ENCODE measurements at places on chromosomes 16 and 17.

GRCh38 chr16:31085411-31085810 is 3.3 kb downstream of the PRSS53 start:
- DNase-seq = no peak

- DNase-seq = no peak
These were observed 109.6 kb downstream of the CNTNAP4 start for GRCh38 chr16:76386784-76387183.

- DNase-seq = no peak
These were observed 38.7 kb upstream of the STH start for GRCh38 chr17:45960311-45960710.

DNA sequence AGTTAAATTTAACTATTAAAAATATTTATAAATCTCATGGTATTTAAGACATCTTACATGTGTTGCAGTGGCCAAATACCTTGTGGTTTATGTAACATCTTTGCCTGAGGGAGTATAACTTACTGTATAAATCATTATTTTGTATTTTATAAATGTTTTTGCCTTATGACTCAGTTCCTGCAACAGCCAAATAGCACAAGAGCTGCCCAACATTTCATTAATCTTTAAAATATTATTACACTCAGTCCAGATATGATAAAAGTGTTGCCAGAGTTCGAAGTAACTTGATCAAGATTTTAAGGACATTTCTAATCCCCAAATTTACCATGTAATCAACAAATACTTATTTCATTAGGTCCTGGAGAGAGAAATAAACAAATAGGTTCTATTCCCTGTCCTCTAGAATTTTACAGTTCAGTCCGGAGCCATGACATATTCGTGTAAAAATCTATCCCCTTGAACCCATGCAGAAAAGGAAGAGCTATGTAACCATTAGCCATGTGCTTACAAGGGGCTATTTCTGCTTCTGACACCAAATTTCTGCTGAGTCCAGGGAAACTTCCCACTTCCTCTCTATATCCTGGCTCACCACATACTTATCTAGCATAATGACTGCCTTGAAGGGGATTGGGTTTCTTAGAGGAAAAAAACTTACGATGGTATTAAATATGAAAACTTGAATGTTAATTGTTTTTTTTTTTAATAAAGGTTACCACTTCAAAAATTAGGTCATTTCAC is 44.0 kb downstream of the IRX6 start:
- no peak for DNase-seq

GRCh38 chr17:79361873-79362771 is 248.7 kb downstream of the RBFOX3 start:
- DNase-seq = no peak

GRCh38 chr16:88358023-88358420 is 24.7 kb upstream of the ZNF469 start:
- no peak for DNase-seq

DNA sequence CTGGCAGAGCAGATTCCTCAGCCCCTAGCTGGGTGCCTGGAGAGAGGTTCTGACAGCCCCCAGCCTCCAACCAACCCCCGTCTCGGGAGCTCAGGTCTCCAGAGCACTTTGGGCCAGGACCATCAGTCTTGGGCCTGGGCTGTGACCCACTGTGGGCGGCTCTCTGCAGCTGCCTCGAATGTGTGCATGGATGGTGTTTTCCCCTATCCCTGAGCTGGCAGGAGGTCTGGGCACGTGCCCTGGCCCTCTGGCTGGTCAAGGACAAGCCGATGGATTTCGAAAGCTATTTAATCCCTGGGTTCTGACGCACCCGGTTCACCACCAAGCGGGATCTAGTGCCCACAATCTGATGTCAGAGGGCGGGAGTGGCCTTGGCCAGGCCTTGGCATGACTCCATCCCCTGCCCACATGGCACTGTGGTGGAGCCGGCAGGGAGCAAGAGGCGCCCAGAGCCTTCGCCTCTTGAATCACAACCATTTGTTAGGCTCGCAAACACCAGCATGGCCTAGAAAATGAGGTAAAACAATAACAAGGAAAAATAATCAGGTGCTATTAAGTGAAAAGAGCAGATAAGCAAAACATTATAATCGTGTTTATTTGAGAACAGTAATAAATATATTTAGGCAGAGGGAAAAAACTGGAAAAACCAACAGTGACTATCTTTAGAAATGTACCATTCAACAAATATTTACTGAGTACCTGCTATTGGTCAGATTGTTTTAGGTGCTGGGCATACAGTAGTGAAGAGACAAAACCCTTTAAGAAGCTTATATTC is 69.3 kb upstream of the TOB1 start:
- no peak for DNase-seq

- DNase-seq = no peak
These were observed 145.2 kb upstream of the CIBAR2 start for GRCh38 chr16:85257483-85257882.

DNA sequence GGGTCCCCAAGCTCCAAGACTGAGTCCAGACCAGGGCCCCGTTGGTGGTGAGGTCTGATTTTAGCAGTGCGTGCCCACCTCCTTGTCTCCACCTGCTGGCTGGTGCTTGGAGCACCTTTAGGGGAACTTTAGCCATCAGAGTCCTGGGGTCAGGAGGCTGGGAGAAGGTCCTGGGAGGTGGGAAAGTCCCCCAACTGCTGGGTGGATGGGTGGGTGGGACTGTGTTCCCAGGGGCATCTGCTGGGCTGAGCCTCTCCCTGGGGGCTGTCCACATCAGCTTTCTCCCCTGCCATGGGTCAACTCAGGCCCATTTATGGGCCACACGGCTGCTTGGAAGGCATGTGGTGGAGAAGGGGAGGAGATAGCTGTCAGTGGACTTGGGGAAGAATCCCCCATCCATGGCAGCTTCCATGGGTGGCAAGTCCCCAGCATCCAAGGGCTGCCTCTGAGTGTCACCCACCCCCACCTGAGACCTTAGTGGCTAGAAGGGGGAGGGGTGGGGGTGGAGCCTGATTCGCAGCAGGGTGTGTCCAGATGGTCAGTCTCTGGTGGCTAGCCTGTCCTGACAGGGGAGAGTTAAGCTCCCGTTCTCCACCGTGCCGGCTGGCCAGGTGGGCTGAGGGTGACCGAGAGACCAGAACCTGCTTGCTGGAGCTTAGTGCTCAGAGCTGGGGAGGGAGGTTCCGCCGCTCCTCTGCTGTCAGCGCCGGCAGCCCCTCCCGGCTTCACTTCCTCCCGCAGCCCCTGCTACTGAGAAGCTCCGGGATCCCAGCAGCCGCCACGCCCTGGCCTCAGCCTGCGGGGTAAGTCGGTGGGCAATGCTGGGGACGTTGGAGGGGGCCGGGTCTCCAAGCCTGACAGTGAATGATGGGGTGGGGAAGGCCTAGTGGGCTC is at the start of gene TRPV2:
Gene TRPV2 (plus strand): TSS at position 541 of the 894 bp plus-strand sequence. CDS start 2,098 bp downstream, outside the sequence.
- no peak for DNase-seq

DNA sequence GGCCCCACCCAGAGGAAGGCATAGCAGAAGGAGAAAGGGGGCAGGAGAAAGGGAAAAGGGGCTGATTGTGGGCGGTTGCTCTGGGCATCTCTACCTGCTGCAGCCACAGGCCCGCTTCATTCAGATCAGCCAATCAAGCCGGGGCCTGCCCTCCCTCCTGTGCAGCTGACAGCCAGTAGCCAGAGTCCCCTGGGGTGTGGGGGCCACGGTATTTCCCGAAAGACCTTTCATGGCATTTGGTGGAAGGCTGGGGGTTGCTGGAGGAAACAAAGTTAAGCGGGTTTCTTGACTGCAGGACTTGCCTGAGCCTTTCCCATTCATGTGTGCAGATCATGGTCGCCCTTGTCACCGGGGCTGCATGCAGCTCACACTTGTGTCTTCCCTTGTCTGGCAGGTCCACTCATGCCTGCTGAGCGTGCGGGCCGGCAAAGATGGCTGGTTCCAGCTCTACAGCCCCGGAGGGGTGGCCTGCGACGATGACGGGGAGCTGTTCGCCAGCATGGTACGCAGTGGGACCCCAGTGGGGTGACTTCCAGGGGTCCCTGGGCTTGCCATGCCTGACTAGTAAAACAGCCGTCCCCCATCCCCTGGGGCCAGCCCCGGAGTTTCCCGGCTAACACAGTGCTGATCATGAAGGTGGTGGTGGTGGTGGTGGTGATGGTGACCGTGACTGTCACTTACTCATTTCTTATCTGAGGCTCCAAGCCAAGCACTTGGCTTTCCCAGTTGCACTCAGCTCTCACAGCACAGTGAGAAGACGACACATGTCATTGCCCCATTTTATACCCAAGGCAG is 82.7 kb upstream of the PLCG2 start:
- no peak for DNase-seq

- DNase-seq = no peak
These were observed 457.9 kb upstream of the CDH5 start for GRCh38 chr16:65908568-65908967.

GRCh38 chr17:83190601-83191387 is 111.4 kb downstream of the METRNL start:
- no peak for DNase-seq

- no peak for DNase-seq
These were observed 14.2 kb downstream of the CLCN7 start for GRCh38 chr16:1460602-1461138.

GRCh38 chr16:25093208-25094061 is 18.1 kb upstream of the LCMT1 start:
- no peak for DNase-seq

DNA sequence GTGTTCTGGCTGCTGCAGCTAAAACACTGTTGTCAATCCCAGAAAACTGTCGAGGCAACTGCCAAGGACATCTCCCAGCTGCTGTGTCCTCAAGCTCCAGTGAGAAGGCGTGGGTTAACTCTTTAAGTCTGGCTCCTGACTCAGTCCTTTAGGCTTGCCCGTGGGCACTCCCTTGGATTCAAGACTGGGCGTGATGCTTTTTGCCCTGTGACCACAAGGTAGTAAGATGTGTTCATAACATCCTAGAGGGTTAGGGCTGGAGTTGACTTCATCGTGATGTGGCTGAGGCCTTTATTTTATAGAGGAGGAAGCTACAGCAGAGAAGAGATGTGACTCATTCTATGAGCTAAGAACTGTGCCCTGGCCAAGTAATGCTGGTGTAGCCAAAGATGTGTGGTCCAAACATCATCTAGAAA is 50.9 kb upstream of the TEKT3 start:
- no peak for DNase-seq

- no peak for DNase-seq
These were observed 1.8 kb upstream of the HELZ start for GRCh38 chr17:67246653-67247415.

GRCh38 chr16:89161763-89162713 is 9.5 kb upstream of the CDH15 start:
- no peak for DNase-seq

DNA sequence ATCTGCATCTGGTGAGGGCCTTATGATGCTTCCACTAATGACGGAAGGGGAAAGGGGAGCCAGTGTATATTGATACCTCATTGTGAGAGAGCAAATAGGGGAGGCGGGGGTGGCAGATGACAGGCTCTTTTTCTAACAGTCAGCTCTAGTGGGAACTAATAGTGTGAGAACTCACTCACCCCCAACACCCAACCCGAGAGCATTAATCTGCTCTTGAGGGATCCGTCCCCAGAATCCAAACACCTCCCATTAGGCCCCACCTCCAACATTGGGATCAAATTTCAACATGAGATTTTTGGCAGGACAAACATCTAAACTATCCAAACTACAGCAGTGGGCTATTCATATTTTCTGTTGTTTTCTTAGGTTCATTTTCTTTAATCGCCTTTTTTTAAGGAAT is 54.4 kb downstream of the BPTF start:
- no peak for DNase-seq

GRCh38 chr17:33981711-33982601 is 273.1 kb upstream of the CCL2 start:
- no peak for DNase-seq

- DNase-seq = no peak
These were observed 41.8 kb downstream of the MYO18A start for GRCh38 chr17:29138184-29138955.

GRCh38 chr16:28531777-28532744 is 6.7 kb downstream of the NUPR1 start:
- DNase-seq = no peak

DNA sequence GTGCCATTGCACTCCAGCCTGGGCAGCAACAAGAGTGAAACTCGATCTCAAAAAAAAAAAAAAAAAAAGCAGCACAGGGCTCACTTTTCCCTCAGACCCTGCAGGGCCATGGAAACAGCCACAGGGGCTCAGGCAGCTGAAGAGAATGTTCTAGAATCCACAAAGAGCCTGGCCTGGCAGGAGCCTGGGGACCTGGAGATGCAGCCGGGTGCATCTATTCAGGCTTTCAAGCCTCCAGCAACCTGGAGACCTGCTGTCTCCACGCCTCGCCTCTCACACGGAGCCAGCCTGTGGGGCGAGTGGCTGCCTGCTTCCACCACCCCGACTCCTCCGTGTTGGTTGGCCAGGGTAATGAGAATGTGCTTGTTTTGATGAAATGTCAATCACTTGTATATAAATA is 44.0 kb upstream of the MEAK7 start:
- DNase-seq = no peak

DNA sequence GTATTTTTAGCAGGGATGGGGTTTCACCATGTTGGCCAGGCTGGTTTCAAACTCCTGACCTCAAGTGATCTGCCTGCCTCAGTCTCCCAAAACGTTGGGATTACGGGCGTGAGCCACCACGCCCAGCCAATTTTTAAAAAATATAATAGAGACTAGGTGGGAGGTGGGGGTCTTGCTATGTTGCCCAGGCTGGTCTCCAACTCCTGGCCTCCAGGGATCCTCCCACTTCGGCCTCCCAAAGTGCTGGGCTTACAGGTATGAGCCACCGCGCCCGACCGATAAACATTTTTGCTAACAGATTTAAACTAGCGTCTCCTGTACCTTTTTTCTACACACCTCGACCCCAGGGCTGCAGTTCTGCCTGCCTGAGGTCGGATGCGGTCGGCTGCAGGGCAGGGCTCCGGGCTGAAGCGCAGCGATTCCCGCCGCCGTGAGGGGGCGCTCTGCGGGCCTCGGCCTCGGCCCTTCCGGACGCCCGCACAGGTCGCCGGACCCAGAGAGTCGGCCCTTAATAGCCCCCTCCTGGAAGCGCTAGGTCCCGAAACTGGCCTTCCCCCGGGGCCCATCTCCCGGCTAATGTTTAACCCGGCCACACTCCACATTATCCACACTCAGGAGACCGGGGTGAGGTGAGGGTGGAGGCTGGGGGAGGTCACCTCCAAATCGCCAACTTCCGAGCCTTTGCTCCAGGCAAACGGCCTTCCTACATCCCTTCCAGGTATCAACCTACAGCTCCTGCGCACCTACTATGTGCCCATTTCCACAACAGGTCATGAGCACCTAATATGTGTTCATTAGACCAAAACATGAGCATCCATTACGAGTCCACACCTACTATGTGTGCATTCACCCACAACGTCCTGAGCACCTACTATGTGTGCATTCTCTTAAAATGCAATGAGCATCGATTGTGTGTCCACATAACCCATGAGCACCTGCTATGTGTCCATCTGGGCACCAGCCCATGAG is 2.0 kb upstream of the GLIS2 start:
- no peak for DNase-seq

DNA sequence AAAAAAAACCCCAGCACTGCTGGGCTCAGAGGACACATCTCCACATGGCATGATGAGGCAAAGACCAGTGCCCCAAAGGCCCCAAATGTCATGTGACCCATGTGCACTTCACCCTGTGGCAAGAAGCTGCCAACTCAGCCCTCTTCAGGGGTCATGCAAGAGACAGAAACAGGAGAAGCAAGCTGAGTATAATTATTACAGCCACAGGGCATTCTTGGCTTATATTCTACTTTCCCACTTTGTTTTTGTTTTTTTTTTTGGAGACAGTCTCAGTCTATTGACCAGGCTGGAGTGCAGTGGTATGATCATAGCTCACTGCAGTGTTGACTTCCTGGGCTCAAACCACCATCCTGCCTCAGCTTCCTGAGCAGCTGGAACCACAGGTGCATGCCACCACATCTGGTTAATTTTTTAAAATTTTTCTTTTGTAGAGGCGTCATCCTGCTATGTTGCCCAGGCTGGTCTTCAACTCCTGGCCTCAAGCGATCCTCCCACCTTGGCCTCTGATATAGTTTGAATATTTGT is 32.7 kb upstream of the LITAF start:
- no peak for DNase-seq

Measured in stimulated activated CD8-positive, alpha-beta memory T cell treated with anti-CD3 and anti-CD28 coated beads, Interleukin-4, amount 100 ng/mL, for 1 hour (primary cell).